Prostate gland (tissue), 2 donors: ENCODE measurements at places on chromosomes 2 and 18.

GRCh38 chr2:201440182-201440581 is 11.1 kb downstream of the TRAK2 start:
- peak; percentile 92 for DNase-seq

DNA sequence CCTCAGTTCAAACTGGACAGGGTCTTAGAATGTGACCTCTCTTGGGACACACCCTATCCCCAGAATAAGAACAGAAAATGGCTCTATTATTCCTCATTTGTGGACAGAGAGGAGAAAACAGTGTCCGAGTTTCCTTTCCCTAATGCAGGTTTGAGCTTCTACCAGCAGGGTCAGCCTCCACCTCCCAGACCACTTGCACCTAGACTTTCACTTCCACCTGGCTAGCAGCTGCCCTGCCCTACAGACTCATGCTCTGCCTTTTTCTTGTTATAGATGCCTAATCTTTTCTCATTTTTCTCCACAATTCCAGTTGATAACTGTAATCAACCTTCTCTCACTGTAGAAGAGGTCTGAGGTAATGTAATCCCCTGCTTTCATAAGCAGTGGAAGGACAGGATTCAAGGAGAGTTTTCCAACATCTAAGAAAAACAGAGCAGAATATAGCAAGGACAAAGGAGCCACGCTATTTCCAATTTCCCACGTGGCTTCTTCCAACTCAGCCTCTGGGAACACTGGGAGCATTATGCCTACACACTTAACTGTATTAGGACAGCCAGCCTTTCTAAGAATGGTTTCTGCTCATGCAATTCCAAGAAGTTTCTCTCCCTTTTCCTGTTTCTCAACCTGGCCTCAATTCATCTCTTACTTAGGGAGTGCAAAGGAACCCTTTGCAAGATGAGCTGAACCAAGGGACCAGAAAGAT is 239.8 kb downstream of the BCL11A start:
- DNase-seq = no peak

DNA sequence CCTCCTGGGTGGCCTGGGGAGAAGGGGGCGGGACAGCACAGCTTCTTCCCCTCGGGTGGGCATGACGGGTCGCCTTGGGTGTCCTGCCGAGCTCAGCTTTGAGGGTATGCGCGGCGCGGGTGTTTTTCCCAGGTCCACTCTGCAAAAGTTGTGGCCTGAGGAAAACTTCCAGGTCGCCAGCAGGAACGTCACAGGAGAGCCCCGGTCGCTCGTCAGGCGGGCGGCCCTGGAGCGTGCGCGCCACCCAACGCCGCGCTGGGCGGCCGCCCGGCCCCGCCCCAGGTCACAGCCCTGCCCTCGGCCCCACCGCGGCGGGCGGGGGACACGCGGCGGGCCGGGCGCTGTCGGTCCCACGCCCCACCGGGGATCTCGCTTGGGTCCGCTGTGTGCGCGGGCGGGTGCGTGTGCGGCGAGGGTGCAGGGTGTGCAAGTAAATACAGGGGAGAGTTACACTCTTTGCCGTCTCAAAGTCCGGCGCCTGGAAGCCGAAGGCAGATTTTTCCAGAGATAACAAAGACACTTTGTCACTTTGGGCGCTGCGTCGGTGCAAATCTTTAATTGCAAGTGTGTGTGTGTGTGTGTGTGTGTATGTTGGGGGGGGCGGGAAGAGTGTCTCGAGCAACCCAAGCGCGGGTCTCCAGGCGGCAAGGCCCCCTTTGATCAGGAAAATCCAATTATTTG is 616 bp upstream of the SP5 start:
- DNase-seq = no peak

DNA sequence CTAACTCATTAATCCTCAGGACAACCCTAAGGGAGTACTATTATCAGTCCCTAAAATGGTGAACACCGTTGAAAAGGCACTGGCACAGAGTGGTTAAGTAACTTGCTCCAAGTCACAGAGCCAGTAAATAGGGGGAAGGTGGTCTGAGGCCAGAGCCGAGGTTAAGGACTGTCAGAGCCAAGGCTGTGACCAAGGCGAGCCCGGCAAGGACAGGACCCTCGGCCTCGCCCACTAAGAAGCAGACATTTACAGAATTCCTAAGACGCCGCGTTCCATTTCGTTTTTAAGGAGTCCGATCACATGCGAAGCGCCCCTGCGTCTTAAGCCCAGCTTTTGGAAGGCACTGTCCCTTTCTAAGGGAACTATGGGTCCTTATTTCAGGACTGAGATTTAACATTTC is 1.1 kb downstream of the PDIA6 start:
- no peak for DNase-seq

DNA sequence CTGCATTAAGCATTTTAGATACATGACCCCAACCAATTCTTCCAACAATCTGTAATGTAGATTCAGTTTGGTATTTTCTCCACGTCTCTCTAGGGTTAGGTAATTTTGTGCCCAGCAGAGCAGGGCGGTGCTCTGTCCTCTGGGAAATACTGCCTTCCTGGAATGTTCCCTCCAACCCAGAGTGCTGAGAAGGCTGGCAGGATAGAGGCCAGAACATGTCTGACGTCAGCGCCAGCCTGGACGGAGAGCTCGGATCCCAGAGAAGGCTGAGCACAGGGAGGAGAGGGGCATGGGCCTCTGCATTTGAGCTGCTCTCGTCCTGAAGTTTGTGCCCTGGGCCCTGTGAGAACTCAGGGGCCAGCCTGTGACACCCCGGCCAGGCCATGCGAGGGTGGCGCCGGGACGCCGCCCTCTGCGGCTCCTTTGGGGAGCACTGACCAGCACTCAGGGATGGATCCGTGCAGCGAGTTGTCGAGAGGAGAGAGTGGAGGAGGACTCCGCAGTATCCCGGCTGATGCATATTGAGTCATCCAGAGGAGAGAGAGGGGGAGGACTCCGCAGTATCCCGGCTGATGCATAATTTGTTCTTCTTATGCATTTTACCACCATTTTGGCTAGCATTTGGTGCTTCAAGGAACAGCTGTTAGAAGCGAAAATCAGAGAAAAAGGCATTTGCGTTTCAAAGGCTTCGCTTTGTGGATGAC is 80.0 kb upstream of the PXDN start:
- DNase-seq = no peak

DNA sequence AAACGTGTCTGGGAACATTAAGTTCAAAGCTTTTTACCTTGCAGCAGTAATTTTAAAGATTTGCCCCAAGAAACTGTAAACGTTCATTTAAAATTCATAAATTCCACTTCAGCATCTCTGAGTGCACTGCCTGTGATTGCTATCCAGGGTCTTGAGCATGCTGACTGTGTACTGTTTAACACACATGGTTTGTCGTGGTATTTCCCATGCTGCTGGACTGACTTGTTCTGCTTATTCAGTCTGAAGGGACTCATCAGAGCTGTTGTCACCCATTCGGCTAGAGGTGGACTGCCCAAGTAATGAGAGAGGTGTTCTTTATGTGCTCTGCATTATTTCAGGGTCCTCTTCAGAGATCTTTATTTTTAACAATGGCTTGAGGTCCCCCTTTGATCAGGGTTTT is 53.1 kb downstream of the RHBDD1 start:
- no peak for DNase-seq

- no peak for DNase-seq
Observed at GRCh38 chr2:110959198-110959597, 161.5 kb upstream of the BCL2L11 start.

GRCh38 chr18:24022161-24022560 is 7.6 kb downstream of the TTC39C start:
- no peak for DNase-seq

DNA sequence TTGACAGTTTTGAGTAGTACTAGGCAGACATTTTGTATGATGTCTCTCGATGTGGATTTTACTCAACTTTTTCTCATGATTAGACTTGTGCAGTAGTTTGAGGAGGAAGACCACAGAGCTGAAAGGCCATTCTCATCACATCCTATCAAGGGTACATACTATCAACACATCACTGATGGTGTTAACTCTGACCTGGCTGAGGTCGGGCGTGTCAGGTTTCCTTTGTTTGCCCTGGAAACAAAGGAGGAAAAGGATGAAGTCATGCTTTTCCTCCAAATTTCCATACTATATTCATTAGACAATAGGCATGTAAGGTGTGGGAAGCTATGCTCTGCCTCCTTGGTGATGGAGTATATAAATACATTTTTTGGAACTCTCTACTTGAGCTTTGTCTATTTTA is 211.1 kb downstream of the DSEL start:
- no peak for DNase-seq

- no peak for DNase-seq
Observed at GRCh38 chr2:1990724-1991123, 246.4 kb upstream of the PXDN start.

GRCh38 chr18:8803957-8804356 is 98.6 kb downstream of the MTCL1 start:
- no peak for DNase-seq

GRCh38 chr18:62693659-62694058 is 21.7 kb upstream of the PHLPP1 start:
- no peak for DNase-seq

GRCh38 chr2:61277756-61278155 is 115.8 kb downstream of the C2orf74 start:
- DNase-seq = no peak

DNA sequence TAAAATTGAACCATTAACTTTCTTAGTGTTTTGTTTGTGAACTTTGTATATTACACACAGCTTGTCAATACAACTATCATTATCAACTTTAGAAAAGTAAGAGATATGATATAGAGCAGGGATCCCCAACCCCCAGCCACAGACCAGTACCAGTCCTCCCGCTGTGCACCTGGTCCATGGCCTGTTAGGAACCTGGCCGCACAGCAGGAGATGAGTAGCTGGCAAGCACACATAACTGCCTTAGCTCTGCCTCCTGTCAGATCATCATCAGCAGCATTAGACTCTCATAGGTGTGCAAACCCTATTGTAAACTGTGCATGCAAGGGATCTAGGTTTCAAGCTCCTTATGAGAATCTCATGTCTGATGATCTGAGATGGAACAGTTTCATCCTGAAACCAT is 491.0 kb upstream of the NXPH2 start:
- DNase-seq = no peak

DNA sequence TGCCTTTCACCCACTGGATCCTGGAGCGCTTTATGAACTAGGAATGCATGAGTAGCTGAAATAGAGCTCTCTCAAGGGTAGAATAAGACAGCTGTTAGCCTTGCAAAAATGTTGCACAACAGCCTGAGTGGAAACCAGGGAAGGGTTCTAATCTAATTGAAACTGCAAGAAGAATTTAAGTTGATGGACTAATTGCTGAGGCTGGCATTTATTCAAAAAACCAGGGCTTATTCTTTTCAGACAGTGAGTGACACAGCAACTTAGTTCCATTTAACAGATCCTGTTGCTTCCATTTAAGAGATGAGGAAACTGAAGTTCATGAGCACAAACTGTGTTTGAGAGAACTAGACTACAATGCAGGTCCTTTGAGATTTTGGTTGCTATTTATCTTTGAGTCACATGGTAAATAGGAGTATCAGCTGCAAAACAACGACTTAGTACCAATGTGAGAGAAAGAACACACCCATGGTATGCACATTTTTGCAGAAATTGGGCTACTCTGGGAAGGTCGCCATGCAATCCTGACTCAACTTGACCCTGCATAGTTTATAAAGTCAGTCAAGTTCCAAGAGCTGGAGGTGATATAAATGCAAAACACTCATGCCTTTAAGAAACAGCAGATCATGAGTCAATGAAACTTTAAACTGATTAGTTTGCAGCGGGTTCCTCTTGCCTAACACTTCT is 76.4 kb upstream of the PARD3B start:
- DNase-seq = no peak

DNA sequence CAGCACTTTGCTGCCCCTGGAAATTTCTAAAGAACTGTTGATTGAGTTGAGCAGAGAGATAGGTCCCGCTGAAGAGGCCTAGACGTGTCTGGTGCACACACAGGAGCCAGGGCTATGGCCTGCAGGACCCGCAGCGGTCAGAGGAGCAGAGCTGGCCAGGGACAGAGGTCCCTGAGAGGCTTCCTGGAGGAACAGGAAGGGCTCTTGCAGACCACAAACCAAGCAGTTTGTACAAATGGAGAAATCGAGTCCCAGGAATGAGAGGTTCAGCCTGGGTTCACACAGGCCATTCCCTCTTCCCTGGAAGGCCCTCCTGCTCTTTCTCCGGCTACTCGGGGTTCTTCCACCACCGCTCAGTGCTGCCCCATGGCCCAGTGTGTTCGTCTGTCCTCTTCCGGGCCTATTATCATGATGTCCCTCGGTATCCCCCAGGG is 1.2 kb upstream of the BIN1 start:
- DNase-seq = no peak

GRCh38 chr2:129909651-129910418 is 69.6 kb upstream of the RAB6C start:
- no peak for DNase-seq

DNA sequence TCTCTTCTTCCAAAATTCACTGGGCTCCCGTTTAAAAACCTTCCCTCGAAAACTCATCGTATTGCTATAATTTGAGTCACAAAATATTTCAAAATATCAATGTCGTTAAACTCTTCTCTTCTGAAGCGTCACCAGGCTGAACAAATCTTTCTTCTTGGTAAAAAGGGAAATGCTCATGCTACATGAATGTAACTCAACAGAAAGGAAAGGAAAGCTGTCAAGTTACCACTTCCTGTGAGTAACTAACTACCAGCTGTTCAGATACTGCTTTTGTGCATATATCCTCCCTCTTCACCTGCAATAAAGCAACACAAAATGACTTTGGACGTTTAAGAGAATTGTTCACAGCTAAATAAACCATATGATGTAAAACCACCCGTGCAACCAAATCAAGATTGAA is 95.4 kb downstream of the DOCK10 start:
- DNase-seq = no peak

GRCh38 chr2:20501974-20502373 is 55.1 kb downstream of the RHOB start:
- no peak for DNase-seq

- no peak for DNase-seq
Observed at GRCh38 chr2:147538821-147539220, 306.0 kb upstream of the ACVR2A start.

DNA sequence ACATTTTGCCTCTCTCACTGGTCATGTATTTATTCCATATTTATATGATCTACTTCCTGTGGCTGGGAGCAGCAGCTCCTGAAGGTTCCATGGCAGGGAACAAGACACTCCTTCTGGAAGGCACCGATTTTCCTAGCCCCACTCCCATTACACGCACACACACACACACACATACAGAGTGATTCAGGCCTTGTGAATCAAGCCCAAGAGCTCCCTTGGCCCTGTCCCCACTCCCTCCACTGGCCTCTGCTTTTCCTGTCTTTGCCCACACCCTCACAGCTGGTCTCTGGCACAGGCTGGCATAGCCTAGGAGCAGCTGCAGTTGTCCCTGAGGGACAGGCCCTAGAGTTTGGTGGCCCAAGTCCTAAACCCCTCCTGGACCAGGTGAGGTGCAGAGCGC is 201.7 kb downstream of the NAPG start:
- DNase-seq = no peak

- DNase-seq = no peak
Observed at GRCh38 chr2:100073110-100073509, 69.3 kb downstream of the AFF3 start.

- no peak for DNase-seq
Observed at GRCh38 chr2:38454081-38454480, 77.0 kb upstream of the ATL2 start.
